T-helper 2 cell treated with Interferon-gamma antibody and Interleukin-4, amounts not matched to agents 5 μg/mL and 100 μg/mL, for 36 hours (primary cell): ENCODE measurements at places on chromosomes 1 and 21.

GRCh38 chr21:46459356-46460112 is 843 bp downstream of the DIP2A start:
- DNase-seq = peak; percentile 4

GRCh38 chr1:195804547-195804946 is 803.7 kb downstream of the KCNT2 start:
- no peak for DNase-seq

GRCh38 chr1:8203056-8203455 is 114.9 kb upstream of the SLC45A1 start:
- no peak for DNase-seq

GRCh38 chr1:119731741-119732430 is 20.2 kb downstream of the PHGDH start:
- no peak for DNase-seq

GRCh38 chr1:247332215-247332622 is 552 bp upstream of the ZNF496 start:
- peak; percentile 54 for DNase-seq

GRCh38 chr21:45487891-45488600 is 54.2 kb downstream of the SLC19A1 start:
- DNase-seq = no peak

GRCh38 chr1:2573250-2573920 is 13.2 kb upstream of the PRXL2B start:
- DNase-seq = no peak

- DNase-seq = no peak
These were observed at the start of gene FCRL4 for GRCh38 chr1:157597959-157598667. Gene FCRL4 (minus strand): TSS chr1:157598085. CDS start chr1:157597944, 141 bp downstream.

DNA sequence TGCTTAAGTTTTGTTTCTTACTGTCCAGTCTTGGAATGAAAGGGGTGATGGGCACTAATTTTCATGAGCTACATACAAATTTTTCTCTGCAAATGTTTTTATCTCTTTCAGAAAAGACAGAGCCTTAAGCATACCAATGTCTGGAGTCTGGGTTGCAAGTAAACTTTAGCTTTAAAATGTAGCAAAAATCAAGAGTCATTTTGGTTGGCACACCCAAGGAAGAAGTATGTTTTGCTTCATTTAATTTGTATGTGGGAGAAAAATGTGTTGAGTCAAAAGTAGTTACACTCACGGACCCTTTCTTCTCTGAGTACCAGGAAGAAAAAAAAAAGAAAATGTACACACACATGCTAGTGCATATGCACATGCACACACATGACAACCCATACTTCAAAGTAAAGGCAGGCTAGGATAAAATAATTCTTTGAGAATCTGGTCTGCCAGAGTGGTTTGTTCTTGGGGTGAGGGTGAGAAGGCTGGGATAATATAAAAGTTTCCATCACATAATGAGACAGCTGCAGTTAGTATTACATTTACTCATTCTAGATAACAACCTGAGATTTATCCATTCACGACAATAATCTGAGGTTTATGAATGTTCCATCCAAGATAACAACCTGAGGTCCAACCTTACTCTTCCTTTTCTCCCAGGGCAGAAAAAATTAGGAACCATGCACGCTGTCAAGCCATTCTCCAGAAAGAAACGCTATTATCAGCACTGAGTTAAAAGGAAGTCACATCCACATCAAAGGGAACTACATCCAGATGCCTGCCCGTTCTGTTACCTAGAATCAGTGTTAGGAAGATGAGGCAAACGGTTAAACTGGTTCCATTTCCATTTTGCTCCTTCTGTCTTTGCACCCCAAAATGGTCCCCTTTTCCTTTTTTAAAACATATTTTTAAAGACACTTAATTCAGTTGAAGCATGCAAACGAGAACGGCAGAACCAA is 9.3 kb downstream of the DPYD start:
- DNase-seq = no peak

DNA sequence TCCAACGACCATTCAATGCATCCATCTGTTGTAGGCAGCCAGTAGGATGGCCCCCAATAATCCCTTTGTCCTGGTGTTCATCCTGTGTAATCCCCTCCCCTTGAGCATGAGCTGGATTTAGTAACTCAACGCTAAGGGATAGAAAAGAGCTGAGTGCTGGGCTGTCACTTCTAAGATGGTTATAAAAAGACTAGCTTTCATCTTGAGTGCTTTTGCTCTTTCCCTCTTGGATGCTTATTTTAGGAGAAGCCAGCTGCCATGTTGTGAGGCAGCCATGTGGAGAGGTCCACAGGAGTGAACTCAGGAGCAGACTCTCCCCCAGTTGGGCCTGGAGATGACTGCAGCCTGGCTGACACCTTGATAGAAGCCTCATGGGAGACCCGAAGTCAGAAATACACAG is 401.5 kb downstream of the VAV3 start:
- DNase-seq = no peak
